Activated CD8-positive, alpha-beta memory T cell treated with anti-CD3 and anti-CD28 coated beads, Interleukin-2, amount 50 U/mL, for 4 hours (primary cell): ENCODE measurements at places on chromosomes 4 and X.

DNA sequence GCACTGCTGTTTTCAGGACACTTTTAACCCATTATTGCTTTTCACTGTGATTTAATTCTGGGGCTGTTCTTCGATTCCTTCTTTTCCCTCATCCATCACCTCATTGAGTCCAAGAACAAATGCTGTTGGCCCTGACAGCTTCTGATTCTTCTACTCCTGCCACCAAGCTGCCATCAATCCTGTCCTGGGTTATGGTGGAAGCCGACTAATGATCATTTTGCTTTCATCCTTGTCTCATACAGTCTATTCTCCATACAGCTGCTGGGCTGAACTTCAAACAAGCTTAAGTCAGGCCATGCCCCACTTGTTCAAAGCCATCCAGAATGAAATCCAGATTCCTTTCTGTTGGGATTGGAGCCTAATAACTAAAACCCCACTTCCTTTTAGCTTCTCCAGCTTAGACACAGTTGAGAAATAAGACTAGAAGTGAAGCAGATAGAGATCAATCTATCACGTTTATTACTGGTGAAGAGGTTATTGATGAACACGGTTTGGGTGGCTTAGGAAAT, 161.9 kb downstream of the STK32B start:
- no peak for DNase-seq

- DNase-seq = no peak
These were observed 58.3 kb downstream of the PDHA2 start for GRCh38 chr4:95898226-95898625.

GRCh38 chrX:46957297-46957696, 45.1 kb downstream of the JADE3 start:
- no peak for DNase-seq

DNA sequence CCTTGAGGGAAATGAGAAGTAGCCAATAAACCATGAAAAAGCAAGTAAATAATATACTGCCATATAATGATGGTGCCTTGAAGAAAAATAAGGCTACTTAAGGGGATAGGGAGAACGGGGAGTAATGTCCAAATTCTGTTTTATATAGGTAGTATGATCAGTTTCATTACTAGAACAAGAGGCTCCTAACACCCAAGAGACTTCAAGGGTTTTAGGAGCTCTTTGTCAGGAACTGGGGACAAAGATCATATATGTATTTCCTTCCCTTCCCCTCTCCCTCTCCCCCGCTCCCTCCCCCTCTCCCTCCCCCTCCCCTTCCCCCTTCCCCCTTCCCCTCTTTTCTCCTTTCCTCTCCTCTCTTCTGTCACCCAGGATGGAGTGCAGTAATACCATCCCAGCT, 127.3 kb downstream of the PTPN13 start:
- DNase-seq = no peak

GRCh38 chr4:82043081-82043808, 330.5 kb downstream of the HNRNPD start:
- no peak for DNase-seq

DNA sequence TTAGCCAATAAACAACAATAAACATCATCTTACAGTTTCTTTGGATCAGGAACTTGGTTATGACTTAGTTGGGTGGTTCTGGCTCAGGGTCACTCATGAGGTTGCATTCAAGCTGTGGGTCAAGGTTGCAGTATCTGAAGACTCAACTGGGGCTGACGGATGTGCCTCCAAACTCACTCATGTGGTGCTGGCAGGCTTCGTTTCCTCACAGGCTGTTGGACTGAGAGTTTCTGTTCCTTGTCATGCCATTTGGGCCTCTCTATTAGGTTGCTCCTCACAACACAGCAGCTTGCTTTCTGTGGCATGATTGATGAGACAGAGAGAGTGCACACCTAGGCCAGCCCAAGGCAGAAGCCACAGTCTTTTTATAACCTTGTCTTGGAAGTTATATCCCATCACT, 20.7 kb downstream of the FRMPD3 start:
- DNase-seq = no peak

GRCh38 chrX:43556207-43556606, 99.9 kb upstream of the MAOA start:
- DNase-seq = no peak

GRCh38 chrX:54087661-54088060, 43.4 kb upstream of the PHF8 start:
- DNase-seq = no peak
